ENCODE measurements at places on chromosomes 16 and 17.

DNA sequence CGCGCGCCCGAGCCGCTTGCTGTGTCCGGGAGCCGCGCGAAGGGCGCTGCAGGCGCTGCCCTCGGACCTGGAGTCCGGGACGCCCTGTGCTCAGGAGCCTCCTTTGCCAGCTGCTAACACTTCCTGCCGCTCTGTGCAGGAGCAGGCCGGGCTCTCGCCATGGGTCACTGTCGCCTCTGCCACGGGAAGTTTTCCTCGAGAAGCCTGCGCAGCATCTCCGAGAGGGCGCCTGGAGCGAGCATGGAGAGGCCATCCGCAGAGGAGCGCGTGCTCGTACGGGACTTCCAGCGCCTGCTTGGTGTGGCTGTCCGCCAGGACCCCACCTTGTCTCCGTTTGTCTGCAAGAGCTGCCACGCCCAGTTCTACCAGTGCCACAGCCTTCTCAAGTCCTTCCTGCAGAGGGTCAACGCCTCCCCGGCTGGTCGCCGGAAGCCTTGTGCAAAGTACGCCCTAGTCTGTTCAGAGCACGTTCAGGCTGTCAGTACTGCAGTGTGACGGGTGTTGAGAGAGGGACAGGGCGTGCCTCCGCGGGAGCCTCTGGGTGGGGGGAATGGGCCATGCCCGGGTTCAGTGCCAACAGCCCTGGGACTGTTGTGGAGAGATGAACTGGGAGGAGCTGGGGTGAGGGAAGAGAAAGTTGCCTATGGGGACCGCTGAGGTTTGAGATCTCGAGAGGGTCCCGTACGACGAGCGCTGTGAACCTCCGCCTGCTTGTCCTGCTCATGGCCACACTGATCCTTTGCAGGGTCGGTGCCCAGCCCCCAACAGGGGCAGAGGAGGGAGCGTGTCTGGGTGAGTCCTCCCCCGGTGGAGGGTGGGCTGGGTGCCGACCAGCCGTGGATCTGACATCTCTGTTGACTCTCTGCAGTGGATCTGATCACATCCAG lies 1.3 kb downstream of the ZNF276 start:
- DNase-seq = peak; percentile 59

GRCh38 chr17:77493901-77494663 lies 353.3 kb downstream of the SEC14L1 start:
- no peak for DNase-seq

DNA sequence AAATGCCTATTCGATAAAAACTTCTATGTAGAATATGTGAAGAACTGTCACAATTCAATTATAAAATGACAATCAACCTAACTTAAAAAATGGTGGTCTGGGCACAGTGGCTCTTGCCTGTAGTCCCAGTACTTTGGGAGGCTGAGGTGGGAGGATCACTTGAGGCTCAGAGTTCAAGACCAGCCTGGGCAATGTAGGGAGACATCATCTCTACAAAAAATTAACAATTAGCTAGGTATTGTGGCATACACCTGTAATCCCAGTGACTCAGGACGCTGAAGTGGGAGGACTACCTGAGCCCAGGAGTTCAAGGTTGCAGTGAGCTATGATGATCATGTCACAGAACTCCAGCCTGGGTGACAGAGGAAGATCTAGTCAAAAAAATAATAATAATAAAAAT lies 18.6 kb upstream of the METTL9 start:
- no peak for DNase-seq

DNA sequence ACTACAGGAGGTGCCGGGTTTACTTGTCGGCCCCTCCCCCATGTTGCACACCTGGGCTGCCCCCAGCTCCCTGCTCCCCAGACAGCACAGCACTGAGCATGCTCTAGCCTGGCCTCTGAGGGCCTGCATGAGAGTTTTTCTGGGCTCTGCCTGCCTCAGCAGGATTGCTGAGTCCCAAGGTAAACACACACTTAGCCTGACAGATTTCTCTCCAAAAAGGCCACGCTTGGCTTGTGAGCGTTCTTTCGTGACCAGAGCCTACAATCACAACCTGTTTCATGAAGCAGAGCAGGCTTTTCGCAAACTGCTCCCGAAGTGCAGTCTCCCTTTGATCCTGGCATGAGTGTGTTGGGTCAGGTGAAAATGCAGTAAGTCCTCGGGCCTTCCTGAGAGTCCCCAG lies 9.8 kb upstream of the CD300E start:
- no peak for DNase-seq

DNA sequence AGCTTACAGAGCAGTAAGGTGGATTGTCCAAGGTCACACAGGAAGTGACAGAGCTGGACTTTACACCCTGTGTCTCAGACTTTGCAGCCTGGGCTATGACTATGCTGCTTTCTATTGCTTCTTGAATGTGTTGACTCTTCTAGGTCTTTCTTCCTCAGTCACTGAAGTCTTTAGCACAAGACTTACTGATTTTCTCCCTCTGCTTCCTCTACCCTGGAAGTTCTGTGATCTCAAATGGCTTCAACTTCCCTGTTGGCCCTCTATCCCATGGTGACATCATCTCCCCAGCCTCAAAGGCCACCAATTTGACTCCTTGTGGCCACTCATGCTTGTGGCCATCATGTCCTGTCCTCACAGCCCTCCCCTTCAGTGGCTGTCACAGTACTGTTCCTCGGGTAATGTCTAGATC lies 181.3 kb downstream of the HS3ST3A1 start:
- DNase-seq = no peak
